ENCODE measurements at places on chromosomes 12 and 14.

GRCh38 chr14:89841851-89842250 lies 112.7 kb downstream of the EFCAB11 start:
- no peak for DNase-seq

- no peak for DNase-seq
Measured at GRCh38 chr14:104531421-104532190, 48.0 kb upstream of the C14orf180 start.

- DNase-seq = no peak
Measured at GRCh38 chr12:84862186-84862585, 50.4 kb downstream of the SLC6A15 start.

DNA sequence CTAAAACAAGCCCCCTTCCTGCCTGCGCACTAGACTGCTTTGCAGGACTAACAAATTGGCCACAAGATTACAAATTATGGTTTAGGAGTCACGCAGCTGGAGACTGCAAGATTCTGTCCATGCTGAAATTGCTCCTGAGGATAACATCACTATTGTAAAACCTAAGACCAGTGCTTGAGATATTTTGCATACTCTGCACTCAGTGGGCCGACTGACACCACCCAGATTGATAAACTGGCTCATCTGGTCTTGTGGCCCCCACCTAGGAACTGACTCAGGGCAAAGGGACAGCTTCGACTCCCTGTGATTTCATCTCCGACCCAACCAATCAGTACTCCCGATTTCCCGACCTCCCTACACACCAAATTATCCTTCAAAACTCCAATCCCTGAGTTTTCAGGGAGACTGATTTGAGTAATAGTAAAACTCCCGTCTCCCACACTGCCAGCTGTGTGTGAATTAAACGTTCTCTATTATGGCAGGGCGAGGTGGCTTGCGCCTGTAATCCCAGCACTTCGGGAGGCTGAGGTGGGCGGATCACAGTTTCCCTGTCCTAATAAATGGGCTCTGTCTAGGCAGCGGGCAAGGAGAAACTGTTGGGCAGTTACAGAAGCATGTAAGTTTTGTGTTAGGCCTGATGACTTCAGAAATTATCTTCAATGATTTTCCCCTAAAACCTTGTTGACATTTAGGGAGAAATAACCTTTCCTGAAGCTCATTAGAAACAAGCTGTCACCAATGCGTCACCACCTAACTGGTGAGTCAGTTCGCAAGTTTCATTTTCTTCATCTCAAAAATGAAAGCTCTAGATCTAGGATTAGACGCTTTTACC lies 5.3 kb upstream of the UBC start:
- no peak for DNase-seq

GRCh38 chr12:92551853-92552397 lies 150.9 kb upstream of the PLEKHG7 start:
- DNase-seq = no peak

GRCh38 chr14:62185078-62185477 lies 422.9 kb downstream of the SNAPC1 start:
- DNase-seq = no peak

DNA sequence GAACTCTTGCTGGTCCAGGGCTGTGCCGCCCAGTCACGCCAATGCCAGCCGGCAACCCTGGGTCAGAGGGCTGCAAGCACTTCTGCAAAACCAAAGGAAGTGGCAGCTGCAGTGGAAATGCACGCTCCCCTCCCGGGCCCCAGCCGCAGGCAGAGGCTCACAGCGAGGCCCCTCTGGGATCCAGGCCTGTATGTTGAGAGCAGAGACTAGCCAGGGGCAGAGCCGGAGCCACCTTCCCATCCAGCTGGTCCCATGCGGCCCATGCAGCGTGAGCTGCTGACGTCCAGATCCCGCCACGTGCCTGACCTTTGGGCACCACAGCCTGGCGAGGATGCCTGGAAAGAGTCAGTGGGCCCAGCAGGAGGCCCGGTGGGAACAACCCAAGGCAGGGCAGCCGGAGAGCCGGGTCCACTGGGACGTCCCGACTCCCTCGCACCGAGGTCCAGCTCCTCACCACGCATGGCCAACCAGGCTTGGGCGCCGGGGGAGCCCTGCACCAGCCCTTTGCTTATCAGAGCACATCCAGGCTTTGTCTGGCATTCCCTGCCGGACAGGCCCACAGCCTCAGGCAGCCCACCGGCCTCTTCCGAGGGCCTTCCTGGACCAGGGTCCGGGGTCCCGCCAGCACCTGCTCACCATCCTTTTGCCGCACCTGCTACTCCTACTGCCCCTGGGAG lies 4.3 kb downstream of the GPR132 start:
- no peak for DNase-seq

GRCh38 chr12:116661341-116661740 lies 76.5 kb downstream of the SPRING1 start:
- no peak for DNase-seq

GRCh38 chr14:77964586-77964985 lies 164.7 kb downstream of the ADCK1 start:
- no peak for DNase-seq

GRCh38 chr12:122368361-122369073 lies 54.0 kb downstream of the CLIP1 start:
- no peak for DNase-seq

DNA sequence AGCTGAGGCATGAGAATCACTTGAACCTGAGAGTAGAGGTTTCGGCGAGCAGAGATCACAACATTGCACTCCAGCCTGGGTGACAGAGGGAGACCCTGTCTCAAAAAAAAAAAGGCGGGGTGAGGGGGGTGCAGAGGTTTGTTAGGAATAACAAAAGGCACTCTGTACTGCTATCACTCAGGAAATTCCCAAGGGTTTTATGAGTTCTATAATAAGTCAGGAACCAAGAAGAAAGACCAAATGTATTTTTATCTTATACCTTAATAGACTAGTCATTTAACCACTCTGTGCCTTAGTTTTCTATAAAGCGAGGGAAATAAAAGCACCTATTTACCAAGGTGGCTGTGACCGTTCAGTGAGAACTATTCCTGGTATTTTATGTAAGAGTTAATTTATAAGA lies 319.2 kb downstream of the GPHN start:
- DNase-seq = no peak

DNA sequence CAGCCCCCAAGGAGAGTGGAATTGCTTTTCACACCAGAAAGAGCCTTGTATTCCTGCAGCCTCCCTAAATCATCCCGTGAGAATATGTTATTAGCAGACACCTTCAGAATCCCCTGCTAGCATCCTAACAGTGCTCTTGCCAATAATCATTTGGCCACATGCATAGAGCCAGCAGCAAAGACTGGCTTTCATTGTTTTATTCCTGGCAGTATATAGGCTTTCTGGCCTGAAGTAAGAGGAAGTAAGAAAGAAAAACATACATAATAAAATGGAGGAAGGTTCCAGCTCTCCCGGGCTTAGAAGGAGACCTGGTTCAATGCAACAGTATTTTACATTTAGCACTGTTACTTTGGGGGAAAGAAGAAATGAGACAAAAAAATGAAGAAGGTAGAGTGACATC lies 176.7 kb upstream of the ATF7IP start:
- no peak for DNase-seq

DNA sequence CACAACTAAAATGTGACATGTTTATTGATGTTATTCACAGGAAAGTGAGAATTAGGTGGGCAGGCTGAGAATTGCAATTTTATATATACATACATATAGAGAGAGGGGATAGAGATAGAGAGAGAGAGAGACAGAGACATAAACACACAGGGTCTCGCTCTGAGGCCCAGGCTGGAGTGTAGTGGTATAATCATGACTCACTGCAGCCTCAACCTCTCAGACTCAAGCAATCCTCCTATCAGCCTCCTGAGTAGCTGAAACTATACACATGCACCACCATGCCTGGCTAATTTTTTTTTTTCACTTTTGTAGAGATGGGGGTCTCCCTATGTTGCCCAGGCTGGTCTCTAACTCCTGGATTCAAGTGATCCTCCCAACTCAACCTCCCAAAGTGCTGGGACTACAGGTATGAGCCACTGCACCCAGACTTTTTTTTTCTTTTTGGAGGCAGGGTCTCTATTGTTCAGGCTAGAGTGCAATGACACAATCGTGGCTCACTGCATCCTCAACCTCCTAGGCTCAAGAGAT lies 49.1 kb downstream of the R3HDM2 start:
- no peak for DNase-seq

- DNase-seq = no peak
Measured at GRCh38 chr12:66011731-66012130, 118.8 kb downstream of the LLPH start.

DNA sequence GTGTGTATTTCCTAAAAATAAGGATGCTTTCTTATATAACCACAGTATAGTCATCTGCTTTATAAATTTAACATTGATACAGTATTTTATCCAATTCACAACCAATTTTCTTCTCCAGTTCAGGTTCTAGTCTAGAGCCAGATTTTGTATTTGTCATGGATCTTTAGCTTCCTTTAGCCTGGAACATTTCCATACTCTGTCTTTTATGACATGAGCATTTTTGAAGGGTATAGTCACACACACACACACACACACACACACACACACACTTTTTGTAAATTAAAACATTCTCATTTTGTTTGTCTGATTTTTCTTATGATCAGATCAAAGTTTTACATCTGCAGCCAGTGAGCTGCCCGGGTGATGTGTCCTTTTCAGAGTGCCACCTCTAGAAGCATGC lies 25.4 kb downstream of the CGRRF1 start:
- DNase-seq = no peak

DNA sequence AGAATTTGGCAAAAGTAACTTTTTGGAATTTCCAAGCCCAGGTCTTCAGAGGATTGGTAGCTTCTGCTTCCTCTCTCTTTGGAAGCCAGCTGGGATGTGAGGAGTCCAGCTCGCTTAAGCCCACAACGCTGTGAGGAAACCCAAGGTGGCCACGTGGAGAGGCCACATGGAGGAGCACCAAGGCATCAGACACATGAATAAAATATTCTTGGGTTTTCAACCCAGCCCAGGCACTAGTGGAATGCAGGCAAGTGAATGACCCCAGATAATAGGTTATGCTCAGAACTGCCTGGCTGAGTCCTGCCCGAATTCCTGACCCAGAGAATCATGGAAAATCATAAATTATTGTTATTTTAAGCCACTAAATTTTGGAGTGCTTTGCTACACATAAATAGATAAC lies 119.7 kb upstream of the PARP11 start:
- DNase-seq = no peak

DNA sequence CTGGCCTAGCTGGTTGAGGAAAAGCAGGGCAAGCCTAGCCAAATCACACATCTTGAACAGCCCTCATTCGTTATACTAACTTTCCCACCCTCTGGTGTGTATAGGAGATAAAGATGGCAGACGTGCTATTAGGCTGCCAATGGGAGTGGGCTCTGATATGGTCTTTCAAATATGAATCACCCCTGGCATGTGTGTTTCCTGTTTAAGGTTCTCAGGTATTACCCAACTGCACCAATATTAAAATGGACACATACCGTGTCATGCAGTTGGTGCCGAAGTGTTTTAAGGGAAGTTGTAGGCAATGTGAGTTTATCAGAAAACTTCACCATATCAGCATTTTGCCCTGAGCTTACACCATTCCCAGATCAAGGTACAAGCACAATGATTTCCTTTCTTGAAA lies 33.4 kb downstream of the CHST11 start:
- no peak for DNase-seq

DNA sequence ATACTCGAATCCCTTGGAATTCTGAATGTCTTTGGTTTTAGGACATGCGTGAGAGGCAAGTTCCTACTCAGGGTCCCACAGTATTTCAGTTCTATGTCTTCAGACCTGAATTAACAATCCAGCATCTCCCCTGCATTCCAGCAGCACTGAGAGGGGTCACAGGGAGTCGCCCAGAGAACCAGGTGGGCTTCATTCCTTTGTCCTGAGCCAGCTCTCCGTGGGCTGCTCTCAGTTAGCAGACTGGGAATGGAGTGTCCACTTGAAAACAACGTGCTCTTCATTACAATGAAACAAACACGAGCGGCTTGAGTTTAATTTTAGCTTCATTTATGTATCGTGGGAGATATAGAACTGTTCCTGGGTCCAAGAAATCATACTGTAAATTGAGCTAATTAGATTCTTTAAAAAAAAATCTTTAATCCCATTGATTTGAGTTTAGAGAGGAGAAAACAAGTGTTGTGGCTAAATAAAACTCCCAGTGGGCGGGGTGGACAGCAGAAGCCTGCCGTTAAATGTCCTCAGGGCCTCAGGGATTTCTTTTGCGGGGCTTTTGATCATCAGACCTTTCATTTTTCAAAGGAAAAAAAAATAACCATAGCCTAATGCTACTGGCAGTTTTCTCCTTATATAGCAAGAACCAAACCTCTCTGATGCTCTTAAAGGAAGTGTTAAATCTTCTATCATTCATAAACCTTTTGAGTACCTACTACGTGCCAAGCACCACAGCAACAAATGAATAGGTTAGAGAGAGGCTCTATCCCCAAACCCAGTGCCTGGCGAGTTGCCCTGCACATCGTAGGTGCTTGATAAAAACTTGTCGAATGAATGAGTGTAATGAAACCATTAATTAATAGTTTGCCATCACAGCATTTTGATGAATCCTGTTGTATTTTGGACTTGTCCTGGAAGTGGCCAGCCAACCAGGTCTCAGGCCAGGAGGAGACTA lies 140.4 kb downstream of the CHST11 start:
- DNase-seq = no peak

- no peak for DNase-seq
Measured at GRCh38 chr14:88765130-88765529, 27.6 kb downstream of the EML5 start.

DNA sequence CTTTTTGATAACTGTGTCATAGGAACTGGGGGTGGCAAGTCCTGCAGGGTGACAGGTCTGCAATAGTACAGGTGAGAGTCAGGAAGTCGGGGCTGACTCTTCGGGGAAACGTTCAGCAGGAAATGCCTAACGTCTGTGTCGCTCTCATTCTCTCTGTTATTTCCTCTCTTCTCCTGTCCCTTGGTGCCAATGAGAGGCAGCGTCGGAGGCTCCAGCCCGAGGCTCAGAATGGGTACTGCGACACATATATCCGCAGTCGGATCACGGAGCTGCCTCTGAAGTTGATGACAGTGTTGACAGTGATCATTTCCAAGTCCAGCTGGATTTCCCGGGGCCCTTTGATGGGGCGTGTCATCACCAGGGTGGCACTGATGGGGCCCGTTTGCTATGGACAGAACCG lies 2.7 kb upstream of the TC2N start:
- no peak for DNase-seq

DNA sequence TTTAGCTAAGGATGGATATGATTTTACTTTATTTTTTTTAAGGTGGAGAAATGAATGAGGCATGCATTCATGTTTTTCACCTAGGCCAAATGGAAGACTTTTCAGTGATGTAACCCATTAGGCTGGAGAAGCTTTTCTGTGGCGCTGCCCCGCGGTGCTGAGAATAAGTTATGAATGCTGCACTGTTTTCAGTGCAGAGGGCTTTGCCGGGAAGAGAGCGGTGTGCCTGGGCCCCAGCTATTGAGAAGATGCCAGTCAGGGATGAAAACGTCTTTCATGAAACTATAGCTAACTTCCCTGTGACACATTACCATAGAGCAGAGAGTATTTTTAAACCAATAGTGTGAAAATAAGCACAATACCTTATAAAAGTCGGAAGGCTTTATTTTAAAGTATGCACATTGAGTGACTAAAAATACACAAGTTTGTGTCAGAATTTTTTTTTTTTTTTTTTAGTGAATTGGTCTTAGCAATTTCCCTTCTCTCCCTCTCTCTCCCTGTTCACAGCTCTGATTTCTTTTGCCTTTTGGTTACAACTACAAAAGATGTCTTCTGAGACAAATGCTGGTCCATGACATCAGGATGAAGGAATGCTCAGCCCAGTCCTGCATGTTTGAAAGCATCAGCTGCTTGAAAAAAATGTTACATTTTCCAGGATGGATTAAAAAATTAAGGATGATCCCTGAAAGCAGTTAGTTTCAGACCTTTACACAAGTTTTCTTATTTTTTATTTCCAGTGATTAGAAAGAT lies 48.3 kb downstream of the NPAS3 start:
- no peak for DNase-seq

All from NCI-H187 treated with DMSO at 0.1 percent for 48 hours (cell line).